ENCODE measurements at places on chromosomes 11 and 22. TPM values are rescaled to one million over a fixed set of nuclear protein-coding genes. Genes with fewer than 3 reads are reported as not detected.
A peak's percentile ranks its signal among the peaks of the same experiment; 100 is the strongest.

DNA sequence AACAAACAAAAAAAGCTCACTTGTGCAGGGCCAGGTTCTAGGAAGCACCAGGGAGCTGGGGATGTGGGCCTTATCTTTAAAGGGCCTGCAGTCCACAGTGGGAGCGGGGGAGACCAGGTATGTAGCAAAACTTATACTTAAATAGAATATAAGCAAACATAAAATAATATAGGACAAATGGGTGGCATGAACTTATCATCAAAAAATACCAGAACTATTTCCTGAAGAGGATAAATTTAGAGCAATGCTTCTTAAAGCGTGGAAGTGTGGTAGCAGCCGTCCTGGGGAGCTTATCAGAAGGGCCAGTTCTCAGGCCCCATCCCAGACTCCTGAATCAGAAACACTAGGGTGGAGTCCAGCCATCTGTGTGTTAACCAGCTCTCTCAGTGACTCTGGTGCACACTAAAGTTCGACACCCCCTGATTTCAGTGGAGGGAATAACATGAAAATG, 9.3 kb downstream of the VPS26B start:
- no peak for DNase-seq

DNA sequence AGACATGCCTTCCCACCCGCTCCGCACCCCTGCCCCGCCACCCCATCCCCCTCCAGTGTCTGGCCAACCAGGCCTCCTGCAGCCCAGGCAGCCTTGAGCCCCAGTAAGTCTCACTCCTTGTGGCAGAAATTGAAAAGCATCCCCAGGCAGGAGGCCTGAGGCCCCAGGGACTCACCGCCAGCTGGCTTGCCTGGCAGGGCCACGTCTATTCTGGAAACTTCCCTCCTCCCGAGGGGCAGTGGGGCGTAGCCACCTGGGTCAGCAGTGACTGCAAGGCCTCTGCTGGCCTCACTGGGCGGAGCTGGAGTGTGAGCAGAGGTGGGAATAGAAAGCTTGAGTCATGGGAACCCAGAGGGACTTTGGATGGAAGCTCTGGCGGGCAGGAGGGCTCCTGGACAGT, 26.3 kb downstream of the ANO1 start:
- DNase-seq, result no peak

DNA sequence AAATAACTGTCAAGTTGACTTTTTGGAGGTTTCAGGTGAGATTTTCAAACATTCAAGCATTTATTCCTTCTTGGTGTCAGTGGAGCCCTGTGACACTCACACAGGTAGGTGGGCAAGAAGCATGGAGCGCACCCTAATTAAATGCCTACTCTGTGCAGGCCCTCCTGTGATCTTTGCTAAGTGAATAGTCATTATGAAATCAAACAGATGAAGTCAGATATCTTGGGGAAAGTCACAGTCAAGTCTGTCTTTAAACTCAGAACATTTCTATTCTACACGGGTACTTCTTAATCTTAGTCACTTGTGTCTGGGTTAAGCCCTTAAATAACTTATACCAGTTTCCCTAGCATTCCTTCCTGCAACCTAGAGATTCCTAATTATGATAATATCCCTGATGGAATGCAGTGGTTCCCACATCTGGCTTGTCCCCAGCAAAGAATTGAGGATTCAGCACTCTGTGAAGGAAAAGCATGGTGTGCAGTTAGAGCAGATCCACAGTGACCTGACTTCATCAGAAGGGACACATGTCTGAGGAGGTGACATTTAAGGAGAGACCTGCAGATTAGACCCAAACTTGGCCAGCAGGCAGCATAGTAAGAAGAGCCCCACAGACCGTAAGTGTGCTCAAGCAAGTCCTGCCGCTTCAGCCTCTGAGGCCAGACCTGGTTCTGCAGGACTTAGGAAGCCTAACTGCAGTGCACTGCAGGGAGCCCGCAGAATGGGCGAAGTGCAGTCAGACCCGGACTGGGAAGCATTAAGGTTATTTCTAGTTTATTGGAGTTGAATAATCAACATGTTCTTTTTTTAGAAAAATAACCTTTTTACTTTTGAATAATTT, 85.3 kb upstream of the GAL start:
- no peak for DNase-seq

DNA sequence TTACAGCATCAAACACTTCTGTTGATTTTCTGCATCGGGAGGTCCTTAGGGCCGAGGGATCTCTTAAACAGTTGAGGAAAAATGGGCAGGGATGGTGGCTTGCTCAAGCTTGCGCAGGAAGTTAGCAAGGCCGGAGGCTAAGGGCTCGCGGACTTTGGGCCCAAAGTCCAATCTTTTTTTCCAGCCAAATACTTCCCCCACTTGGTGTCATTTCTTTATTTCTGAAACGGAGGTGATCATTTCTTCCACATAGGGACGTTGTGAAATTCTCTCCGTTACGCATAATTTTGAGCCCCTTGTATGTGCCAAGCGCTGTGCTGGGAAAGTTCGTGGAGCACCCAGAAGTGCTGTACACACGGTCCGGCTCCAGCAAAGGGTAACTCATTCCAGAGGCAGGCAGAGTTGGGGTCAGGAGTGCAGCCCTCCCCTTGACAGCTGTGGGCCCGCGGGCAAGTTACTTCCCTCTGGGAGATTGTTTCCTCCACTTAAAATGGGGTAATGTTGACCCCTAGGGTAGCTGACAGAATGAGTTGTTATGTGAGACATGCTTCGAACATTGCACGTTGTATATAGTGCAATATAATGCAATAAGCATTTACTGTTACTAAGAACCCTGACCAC, 809 bp downstream of the MIEF1 start:
- no peak for DNase-seq

DNA sequence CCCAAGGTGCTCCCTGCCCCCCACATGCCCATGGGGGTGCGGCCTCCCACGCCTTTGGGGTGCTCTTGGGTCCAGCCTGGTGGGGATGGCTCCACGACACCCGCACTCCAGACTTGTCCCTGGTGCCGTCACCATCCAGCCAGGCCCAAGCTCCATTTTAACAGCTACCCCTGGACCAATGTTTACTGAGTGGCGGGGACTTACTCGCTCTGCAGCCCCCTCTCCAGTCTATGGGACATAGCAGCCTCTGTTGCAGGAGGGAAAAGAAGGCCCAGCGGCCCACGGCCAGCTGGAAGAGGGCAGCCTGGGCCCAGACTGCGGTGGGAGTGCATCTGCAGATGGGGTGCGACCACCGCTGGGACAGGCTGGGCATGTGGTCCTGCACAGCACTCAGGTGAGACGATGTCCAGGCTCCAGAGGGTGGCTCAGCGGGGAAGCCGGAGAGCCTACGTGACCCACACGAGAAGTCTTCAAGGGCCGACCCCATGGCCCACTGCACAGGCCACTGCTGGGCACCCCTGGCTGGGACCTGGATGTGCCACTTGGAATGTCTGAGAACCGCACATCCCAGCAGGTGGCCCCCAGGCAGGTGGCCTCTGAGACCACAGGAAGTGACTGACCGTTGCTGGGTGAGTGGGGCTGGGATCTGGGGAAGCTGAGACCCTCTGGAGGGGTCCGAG, 18.1 kb downstream of the IL17REL start:
- no peak for DNase-seq

GRCh38 chr11:11813288-11813962, 28.3 kb upstream of the USP47 start:
- DNase-seq, result peak; percentile 89

GRCh38 chr11:1546536-1547466, 25.3 kb downstream of the DUSP8 start:
- peak; percentile 50 for DNase-seq

The REXO2 gene
- 215 TPM for total RNA-seq

The SCARF2 gene
- total RNA-seq, result 22.3 TPM

The PACS1 gene
- 11.2 TPM for total RNA-seq

The APOA5 gene
- not detected for total RNA-seq

The TMPRSS6 gene
- total RNA-seq, result not detected

The CASP4 gene
- total RNA-seq, result 38.6 TPM

The MRE11 gene
- total RNA-seq, result 8.8 TPM
